Renal cortical epithelial cell (primary cell): ENCODE measurements at places on chromosomes 1 and 21.
A peak's percentile ranks its signal among the peaks of the same experiment; 100 is the strongest.

GRCh38 chr21:19557046-19557445, 1153.5 kb upstream of the TMPRSS15 start:
- DNase-seq = no peak

- no peak for DNase-seq
Measured at GRCh38 chr1:222600281-222600680, 10.5 kb upstream of the TAF1A start.

- no peak for DNase-seq
Measured at GRCh38 chr1:70169018-70169839, 36.1 kb downstream of the LRRC40 start.

DNA sequence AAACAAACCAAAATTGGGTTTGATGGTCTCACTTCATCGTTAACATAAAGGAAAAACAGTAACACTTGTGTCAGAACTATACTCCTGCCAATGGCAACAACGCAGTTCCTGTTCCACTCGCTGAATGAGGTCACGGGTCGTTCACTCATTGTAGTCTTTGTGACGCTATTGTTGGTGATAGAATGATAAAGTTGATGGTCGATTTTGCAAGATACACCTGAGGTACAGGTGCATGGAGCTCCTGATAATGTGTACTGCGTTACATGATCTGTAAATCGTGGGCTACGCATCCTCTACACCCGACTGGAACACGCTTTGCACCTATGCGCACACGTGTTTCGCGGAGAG, 391 bp upstream of the CENPS start:
- DNase-seq = no peak

DNA sequence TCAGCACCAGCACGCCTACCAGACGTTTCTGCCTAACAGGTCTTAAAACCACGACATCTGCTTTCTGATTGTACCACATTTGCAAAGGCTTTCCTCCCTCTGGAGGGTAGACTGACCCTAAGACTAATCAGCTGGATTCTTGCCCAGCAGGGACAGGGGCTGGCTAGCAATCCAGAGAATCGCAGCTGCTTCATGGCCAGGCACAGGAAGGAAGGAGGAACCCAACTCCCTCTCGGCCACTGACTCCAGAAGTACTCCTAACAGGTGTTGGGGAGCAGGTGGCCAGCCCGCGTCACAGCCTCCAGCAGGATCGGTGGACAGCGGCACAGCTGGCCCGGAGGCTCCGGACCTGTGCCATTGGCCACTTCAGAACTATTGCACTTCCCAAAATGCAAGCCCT, 180.8 kb downstream of the NPHP4 start:
- no peak for DNase-seq

- no peak for DNase-seq
Measured at GRCh38 chr1:3367376-3367775, 87.1 kb upstream of the ARHGEF16 start.

- DNase-seq = no peak
Measured at GRCh38 chr1:223393275-223394214, at the start of gene CCDC185. TSS of gene CCDC185 (plus strand) at chr1:223393415. CDS start at chr1:223393476, 61 bp downstream.

DNA sequence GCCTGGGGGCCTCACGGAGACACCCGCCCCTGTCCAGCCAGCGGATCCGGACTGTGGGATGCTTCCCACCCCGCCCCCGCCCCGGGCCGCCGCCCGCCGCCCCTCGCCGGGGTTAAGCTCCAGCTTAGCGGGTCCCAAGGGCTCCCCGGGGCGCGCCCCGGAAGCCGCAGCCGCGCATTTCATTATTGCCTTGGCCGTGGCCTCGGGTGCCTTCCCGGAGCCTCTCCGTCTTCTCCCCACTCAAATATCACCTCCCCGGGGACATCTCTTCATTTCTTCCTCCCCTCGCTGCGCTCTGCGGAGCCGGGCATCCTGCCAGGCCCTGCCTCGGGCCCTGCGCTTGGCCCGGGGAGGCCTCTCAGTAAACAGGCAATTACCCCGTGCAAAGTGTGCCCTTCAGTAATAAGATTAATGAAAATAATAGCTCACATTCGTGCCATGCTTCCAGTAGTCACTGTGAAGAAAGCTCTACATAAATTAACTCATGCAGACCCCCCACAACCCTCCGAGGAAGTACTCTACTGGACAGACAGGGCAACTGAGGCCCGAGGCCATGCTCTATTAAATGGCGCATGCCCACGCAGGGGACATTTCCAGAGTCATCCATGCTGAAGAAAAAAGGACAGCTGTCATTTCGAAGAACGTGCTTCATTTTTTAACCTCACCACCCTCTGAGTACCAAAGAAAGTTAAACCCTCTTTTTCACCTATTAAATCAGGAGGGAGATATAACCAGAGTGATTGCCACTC, 49.9 kb upstream of the LAPTM5 start:
- peak; percentile 51 for DNase-seq

- no peak for DNase-seq
Measured at GRCh38 chr1:50110151-50110550, 1.4 kb downstream of the ELAVL4 start.

DNA sequence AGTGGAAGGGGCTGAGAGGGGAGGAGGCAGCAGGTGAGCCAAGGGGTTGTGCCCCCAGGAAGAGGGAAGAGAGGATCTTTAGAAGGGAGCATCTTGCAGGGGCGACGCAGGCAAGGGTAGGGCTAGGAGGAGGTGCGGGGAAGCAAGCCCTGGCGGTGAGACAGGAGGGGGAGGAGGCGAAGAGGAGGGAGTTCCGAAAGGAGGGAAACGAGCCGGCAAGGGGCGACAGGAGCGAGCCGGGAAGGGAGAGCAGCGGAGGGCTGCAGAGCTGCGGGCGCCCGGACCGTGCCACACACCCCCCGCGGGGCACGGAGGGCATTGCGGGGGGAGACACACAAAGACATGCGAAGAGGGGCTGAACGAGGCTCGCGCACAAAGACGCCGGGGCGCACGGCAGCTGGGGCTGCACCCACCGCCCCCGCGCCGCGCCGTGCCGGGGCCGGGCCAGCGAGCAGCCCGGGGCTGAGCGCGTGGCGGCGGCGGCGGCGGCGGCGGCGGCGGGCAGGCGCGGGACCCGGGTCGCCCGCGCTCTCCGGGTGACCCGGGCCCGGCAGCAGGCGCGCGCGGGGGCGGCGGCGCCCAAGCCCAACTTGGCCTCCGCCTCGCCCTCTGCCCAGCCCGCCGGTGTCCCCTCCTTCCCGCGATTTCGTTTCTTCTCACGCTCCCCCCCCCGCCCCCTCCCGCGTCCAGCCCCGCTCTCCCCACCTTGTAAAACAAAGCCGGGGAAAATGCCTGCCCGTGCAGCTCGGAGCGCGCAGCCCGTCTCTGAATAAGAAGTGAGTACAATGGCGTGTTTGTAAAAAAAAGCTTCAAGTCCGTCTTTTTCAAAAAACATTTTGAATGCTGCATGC, at the start of gene KCNK2:
TSS of gene KCNK2 (plus strand) at position 206 of the 851 bp plus-strand sequence. CDS start 649 bp downstream, outside the sequence.
- DNase-seq = no peak

- DNase-seq = peak; percentile 22
Measured at GRCh38 chr21:43300496-43301408, 126.2 kb downstream of the SIK1 start.

DNA sequence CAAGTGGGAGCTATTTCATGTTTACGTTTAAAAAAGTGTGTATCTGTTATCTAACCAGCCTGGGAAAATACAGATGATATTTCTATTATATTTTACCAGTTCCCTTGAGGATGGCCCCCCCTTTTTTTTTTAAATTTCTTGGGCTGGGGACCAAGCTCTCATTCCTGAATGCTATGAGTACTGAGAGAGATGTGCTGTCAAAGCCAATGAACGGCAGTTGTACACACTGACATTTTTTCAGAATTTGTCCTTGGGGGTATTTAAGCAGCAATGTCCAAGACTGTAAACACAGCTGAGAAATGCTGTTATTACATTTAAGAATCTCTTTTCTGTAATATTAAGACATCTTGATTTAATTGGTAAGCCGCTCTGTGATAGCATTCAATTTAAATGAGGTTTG, 177.9 kb downstream of the ST6GALNAC3 start:
- no peak for DNase-seq

- peak; percentile 66 for DNase-seq
Measured at GRCh38 chr1:99481391-99481996, 164.4 kb upstream of the PALMD start.

DNA sequence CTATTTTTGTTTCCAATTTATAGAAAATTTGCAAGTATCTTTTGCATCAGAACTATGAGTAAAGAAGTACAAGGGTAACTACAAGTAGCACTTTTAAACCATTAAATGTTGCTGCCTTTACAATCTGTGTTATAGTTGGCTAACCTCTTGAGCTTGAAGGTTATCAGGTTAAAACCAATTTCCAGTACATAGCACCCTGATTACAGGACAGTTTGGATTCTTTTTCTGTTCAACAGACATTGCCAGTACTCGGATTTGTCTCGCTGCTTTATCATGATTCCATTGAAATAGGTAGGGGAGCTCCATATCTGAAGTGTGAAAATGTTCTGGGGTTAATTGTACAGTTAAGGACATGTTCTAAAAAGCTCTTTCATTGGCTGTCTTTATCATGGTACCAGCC, 40.0 kb downstream of the MIA3 start:
- no peak for DNase-seq

- no peak for DNase-seq
Measured at GRCh38 chr21:36288651-36289243, 31.2 kb upstream of the MORC3 start.

- peak; percentile 26 for DNase-seq
Measured at GRCh38 chr1:44089371-44090048, 29.1 kb upstream of the KLF17 start.

DNA sequence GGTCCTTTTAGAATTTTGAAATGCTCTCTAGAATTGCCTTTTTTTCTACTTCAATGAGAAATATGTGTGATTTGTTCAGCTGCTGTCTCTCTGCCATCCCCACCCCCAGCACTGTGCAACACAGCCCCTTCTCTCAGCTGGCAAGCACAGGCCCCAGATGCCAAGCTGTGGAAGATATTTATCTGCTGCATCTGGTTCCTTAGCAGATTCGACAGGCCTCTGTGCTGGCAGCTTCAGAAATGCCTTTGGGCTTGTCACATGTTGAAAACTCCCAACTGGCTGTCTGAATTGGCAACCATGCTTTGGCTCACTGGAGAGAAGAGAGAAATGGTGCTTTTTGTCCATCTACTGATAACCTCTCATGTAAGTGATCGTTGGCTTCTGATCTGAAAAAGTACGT, 206.7 kb upstream of the C1orf87 start:
- no peak for DNase-seq

DNA sequence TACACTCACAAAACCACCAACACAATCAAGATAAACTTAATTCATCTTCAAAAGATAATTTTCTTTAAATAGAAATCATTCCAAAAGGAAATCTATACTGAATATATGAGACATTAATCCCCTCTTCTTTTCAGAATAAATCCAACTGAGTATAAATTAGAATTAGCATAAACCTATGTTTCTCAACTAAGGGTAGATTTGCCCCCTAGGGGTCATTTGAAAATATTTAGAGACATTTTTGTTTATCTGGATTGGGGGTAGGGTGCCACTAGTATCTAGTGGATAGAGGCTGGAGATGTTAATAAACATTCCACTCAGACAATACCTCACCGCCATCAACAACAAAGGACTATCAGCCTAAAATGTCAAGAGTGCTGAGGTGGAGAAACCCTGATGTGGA, 6.5 kb upstream of the TNFSF4 start:
- DNase-seq = no peak

DNA sequence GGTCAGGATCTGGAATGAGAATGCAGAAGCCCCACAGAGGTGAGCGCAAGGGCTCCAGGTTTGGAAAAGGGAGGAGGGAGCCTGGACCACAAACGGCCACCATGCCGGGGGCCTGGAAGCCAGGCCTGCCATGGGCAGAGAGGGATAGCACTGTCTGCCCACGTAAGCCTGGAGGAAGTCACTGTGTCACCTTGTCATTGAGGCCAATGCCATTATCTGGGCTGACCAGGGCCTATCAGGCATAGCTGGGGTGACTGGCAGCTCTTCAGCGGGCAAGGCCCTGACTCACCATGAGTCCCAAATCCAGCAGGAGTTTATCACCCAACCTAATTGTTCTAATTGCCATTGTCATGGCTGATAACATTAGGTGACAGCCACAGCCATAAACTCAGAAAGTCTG, 84.6 kb downstream of the MATN1 start:
- DNase-seq = no peak

GRCh38 chr1:40808002-40808401, 24.4 kb downstream of the KCNQ4 start:
- DNase-seq = no peak

GRCh38 chr1:181103399-181103798, 14.9 kb downstream of the IER5 start:
- DNase-seq = no peak

DNA sequence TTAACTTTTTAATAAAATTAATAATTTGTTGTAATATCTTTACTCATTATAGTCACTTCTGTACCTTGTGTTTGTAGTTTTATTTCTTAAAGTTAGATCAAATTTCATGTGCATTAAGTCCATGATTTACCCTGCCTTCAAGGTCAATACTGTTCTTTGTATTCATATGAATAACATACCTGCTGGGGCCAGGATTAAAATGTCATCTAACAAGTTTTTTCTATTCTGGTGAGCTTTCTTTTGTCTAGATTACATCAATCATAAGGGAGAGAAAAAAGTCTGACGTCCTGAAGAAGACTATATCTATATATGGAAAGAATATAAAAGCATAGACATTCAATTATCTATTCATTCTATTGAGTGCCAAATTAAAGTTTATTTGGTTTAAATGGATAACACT, 232.6 kb downstream of the COL11A1 start:
- DNase-seq = no peak

- DNase-seq = no peak
Measured at GRCh38 chr1:24437631-24438396, 22.2 kb downstream of the NIPAL3 start.

- no peak for DNase-seq
Measured at GRCh38 chr1:112672009-112672408, 2.5 kb upstream of the MOV10 start.

DNA sequence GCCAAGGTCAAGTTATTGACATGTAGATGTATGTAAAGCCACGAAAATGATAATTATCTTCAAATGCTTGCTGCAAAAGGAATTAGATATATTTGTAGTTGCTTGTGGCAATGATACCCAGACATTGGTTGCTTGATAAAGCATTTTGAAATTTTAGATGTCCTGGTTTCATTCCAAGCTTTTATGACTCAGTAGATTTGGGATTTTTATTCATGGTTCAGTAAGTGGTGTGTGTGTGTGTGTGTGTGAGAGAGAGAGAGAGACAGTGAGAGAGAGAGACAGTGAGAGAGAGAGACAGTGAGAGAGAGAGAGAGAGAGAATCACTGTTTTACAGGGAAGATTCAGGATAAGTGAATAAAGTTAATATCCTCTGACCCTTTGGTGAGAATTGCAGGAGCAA, 498.2 kb upstream of the C1orf87 start:
- DNase-seq = peak; percentile 51

DNA sequence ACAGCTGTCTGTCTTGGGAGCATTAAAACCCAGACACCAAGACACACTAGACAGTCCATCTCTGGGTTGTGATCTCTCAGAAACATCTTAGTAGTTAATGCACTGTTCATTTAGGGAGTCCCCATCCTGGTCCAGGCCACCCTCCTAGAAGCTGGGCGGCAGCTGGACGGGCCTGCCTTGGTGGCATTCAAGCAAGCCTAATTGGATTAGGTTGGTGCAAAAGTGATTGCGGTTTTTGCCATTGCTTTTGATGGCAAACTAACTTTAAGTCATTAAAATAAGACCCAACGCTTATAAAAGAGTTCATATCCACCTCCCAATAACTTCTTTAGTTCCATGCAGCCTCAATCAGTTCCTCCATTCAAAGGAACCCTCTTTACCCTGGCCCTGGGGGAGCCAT, 21.7 kb downstream of the ATP5PO start:
- DNase-seq = no peak

GRCh38 chr1:88375977-88376376, 308.1 kb upstream of the PKN2 start:
- no peak for DNase-seq

GRCh38 chr1:30656171-30656940, 67.0 kb downstream of the MATN1 start:
- no peak for DNase-seq
